ENCODE measurements at places on chromosomes 2 and 18.

- DNase-seq = no peak
These were observed 1.8 kb upstream of the CYBRD1 start for GRCh38 chr2:171520471-171520870.

GRCh38 chr2:64829525-64829924 lies 159.7 kb upstream of the SLC1A4 start:
- DNase-seq = no peak

GRCh38 chr2:214836568-214836967 lies 27.1 kb upstream of the BARD1 start:
- DNase-seq = no peak

- no peak for DNase-seq
These were observed at the start of gene TMEM247 for GRCh38 chr2:46479265-46479664. TMEM247 (plus strand) TSS chr2:46479565.

- no peak for DNase-seq
These were observed 106.6 kb upstream of the MSH6 start for GRCh38 chr2:47676261-47676926.

GRCh38 chr2:42877511-42877910 lies 85.1 kb upstream of the HAAO start:
- DNase-seq = no peak

DNA sequence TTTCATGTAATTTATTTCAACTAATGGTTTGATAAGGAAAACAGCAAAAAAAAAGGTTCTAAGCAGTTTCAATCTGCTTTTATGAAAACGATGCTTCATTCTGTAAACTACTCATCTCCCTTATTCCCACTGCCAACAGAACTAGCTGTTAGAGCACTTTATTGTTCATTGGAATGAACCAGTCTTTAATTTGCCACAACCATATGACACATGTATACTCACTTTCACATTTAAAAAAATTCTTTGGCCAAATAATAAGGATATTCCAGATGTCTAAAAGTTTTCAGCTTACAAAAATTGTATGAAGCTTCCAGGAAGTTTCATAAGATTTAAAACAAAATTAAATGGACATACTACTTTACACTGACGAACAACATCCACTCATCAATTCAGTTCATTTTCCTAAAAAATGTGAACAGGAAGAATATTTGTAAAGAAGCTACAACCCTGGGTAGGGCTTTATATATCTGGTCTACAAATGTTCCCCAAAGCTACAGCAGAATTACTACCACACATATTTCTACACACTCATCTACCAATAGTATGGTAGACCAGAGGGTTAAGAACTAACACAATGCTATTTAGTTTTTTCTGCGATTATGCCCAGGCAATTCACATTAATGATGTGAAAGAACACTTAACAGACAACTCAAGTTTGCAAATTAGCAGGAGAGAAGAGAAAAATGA lies 37.7 kb downstream of the ZNF521 start:
- DNase-seq = no peak

DNA sequence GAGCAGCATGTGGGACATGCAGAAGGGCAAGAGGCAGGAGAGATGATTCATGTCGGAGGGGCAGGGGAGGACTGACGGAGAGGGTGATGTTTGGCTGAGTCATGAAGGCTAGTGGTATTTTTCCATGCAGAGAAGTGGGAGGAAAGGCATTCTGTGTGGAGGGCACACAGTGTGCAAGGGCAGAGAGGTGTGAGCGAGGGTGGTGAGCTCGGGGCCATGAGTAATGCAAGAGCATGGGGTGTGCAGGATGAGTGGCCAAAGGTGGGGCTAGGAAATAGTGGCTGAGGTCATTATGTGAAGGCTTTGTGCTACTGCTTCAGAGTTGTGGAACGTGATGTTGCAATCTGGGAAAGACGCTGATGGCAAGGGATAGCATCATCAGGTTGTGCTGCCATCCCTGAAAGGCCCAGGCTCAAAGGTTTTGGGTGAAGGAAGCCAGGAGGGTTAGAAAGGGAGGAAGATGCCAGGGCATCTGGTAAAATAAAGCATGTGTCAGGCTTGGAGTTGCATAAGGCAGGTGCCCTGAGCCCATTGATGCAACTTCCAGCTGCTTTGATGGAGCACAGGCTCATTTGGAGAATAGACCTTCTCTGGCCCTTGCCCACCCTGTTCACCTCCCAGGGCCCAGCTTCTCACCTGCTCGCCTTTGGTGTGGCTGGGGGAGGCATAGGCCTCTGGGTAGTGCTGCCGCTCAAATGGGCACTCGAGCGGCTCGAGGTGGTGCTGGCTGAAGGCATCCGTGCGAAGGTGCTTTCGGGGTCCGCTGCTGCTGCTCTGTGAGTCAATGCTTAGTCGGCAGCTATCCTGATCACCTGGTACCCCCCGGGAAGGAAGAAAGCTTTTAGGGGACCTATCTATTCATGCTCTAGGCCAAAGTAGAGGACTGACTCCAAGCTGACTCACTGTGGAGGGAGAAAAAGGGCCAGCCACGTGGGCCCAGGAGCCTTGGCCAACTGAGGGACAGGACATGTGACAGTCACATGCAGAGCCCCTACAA lies 37.5 kb downstream of the PAX8 start:
- DNase-seq = no peak

GRCh38 chr2:220240641-220241040 lies 613.2 kb downstream of the SLC4A3 start:
- DNase-seq = no peak

DNA sequence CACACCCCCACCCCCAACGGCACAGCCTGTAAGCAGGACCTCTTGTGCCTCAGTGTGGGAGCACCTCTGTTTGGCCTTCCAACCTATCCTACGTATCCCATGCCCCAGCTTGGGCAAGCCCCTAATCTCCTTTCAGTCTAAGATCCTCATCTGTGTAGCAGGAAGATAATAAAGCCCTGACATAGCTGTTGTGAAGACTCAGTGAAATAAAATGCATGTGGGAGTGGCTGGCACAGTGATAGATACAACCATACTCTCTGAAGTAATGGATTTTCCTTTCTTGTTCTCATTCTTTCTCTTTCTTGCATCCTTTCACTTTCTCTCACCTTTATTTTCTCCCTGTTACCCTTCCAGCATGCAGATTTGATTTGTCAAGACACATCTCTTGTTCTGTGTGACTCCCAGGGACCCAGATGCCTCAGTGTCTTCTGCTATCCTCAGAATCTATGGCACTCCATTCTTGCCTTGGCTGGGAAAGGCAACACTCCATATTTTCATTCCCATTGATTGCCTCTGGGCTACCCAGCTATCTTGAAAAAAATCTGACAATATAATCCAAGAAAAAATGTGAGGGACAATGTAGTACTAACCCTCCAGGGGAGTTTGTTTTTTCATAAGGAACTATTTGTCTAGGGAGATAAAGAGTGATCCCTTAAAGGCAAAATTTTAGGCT lies 207.2 kb upstream of the SETBP1 start:
- DNase-seq = no peak

DNA sequence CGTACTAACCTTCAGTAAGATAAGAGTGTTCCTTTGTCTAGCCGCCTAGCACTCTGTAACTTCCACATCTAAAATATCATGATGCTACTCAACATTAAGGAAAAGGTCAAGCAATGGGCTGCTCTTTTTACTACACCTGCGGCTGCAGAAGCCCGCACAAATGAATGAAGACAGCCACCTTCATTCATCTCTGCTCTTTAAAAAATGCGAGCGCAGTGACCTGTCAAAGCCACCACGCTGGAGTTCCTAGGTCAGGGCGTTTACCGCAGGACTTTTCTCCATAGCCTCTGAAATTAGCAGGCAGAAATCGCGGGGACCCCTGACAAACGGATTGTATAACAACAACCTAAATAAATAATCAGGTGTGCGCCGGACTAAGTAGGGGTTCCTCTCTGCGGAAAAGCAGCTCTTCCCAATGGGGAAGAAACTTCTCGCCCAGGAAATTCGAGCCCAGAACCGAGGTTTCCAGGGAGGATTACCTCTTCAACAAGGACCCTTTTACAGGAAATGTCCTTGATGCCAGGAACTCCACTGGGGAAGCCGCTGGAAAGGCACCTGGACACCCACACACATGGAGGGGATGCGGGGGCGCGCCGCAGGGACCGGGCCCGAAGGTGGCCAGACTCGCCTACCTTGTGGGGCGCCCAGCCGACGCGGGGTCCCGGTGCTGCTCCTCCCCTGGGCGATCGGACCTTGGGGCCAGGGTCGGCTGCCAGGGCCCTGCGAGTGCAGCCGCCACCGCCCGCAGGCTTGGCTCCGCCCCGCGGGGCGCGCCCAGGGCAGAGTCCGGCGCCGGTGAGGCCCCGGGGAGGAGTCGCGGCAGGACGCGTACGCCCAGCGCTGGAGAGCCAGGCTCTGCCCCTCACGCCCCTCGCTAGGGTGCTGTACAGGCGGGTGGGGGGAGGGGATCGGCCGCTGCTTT lies at the start of gene CCDC68:
Gene CCDC68 (minus strand): TSS at position 758 of the 922 bp plus-strand sequence. CDS start 16,670 bp downstream, outside the sequence.
- DNase-seq = no peak

DNA sequence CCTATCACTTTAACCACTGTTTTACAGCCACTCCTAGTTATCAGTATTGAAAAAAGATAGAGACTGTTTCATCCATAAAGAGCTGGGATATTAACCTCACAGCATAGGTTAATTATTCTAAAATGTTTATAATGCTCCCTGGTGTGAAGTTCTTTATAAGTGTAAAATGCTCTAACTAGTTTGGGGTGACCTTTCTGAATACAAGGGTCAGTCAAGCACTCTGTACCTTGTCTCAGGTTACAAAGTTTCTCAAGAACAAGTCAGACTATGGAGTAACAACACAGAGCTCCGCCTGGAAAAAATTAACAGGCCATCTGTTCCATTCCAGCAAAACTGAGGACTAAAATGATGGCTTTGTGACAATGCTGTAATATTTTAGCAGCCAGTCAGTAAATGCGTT lies 107.4 kb downstream of the NOL4 start:
- DNase-seq = no peak

- DNase-seq = no peak
These were observed 13.5 kb upstream of the CUL3 start for GRCh38 chr2:224598678-224599077.

GRCh38 chr2:74186038-74186437 lies 7.4 kb upstream of the MOB1A start:
- DNase-seq = peak; percentile 32

DNA sequence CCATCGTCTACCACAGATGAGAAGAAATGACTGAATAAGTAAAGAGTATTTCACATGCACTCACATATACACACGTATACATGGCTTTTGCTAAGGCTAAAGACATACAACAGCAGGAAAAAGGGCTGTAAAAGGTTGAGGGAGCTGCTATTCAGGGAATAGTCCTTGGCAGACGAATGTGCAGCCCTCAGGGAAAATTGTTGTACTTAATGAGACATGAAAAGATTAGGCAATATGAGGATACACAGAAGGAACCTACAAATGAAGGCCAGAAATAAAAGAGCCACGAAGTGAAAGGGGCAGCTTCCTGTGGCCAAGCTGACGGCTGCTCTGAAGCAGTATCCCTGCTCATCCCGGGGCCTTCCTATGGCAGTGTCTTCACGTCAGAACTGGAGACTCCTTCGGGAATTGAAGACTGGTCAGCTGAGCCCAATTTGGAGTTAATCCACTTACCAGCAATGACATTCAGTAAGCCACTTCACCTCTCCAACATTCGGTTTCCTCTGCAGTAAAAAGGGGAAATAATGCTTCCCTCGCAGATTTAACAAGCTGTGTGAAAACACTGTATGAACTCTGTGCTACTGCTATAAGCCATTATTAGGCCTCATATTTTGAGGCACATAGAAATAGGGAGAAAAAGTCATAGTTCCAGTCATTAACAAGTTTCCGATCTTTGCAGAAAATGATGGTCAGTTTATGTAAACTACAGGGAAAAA lies 221.8 kb downstream of the STK39 start:
- DNase-seq = no peak

DNA sequence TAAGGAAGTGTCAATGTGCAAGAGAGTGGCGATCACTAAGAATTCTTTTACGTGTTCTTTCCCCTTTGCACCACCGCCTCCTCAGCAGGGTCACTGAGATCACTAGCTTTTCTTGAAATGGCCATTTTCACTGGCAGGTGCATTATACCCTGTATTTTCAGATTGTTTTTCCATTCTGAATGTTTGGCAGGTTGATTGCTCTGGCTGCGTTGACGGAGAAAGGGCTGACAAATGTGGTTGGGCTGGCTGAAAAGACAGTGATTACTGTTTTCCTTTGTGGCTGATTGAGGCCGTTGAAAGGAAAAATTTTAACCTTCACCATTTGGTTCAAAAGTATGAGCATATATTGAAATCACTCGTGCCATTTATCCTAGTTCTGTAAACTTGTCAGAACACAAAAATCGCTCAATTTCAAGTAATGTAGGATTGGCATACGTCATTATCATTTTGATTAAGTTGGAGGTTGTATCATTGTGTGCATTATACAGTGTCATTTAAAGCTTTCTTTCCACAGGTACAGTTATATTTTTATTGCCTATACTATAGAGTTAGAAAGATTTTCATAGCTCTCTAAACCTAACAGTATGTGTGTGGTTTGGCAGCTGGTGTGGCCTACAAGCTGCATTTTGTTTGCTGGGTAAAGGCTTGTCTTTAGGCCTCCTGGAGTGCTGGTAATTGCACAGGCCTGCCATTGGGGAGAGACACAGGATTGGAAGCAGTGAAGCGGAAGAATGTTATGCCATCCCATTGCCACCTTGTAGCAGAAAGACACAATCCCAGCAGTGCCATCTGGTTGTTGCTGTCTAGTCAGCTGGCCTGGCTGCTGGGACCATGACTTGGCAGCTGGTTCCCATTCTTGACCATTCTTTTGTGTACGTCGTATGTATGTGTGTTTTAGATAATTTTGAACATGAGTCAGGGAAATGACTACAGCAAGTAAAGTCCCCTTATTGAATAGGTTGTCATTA lies 36.7 kb downstream of the DYNC1I2 start:
- no peak for DNase-seq

DNA sequence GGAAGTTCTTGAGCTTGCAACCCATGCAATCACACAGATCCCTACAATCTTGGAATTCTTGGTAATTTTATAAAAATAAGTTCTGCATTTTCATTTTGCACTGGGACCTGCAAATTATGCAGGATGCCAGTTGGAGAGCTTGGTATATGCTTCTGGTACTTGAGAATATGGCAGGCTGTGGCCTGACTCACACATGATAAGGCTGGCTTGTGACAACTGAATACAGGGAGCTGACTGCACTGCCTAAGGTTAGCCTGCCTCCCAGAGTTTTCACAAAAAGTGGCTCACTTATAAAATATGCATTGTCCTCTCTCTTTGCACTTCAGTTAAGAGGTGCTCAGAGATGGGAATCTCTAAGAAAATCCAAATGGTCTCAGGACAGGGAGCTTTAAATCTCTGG lies 265.5 kb upstream of the KCNJ3 start:
- no peak for DNase-seq

DNA sequence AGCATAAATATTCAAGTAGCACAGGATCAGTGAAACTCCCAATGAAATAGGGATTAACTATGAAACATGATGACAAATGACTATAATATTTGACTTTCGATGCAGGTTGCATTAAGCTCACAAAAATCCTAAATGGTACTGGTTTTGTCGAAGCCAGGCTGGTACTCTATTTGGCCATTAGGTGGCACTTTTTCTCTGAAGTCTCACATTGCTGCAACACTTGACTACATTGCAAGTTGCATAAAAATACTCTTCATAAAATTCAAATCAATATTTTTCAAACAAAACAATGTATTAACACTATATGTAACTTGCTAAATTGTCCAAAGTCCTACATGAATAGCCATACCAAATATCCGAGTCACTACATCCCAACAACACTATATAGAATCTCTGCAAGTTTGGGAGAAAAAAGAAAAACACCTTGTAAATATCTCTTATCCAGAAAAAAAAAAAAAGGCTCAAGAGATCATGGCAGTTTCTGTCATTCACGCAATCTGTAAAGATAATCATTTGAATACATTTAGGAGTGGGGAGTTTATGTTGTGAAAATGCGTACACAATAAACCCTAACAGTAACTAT lies 9.5 kb downstream of the RTTN start:
- peak; percentile 5 for DNase-seq

GRCh38 chr2:10608273-10608672 lies 81.5 kb downstream of the NOL10 start:
- no peak for DNase-seq

GRCh38 chr2:203648273-203648672 lies 58.2 kb upstream of the CD28 start:
- no peak for DNase-seq
